Suprapubic skin (tissue), 4 donors: ENCODE measurements at places on chromosomes 13 and 19. TPM values are rescaled to one million over a fixed set of nuclear protein-coding genes. Genes with fewer than 3 reads are reported as not detected.

Gene PDX1
- total RNA-seq = not detected

Gene SPIB
- not detected for total RNA-seq

Gene LRG1
- 6.8 TPM for total RNA-seq

Gene ACTN4
- total RNA-seq = 506 TPM

Gene TMEM38A
- total RNA-seq = 2.8 TPM

Gene MIDN
- 153 TPM for total RNA-seq

Gene S1PR5
- 63.8 TPM for total RNA-seq

Gene U2AF1L4
- total RNA-seq = 45.5 TPM

Gene CDC34
- total RNA-seq = 48.3 TPM

Gene PIP5K1C
- total RNA-seq = 23.5 TPM
